ENCODE measurements at places on chromosomes 5 and 9.

- DNase-seq, result no peak
Measured at GRCh38 chr9:3971391-3972082, 328.3 kb downstream of the GLIS3 start.

GRCh38 chr5:171954721-171955120, 51.7 kb downstream of the FBXW11 start:
- no peak for DNase-seq

DNA sequence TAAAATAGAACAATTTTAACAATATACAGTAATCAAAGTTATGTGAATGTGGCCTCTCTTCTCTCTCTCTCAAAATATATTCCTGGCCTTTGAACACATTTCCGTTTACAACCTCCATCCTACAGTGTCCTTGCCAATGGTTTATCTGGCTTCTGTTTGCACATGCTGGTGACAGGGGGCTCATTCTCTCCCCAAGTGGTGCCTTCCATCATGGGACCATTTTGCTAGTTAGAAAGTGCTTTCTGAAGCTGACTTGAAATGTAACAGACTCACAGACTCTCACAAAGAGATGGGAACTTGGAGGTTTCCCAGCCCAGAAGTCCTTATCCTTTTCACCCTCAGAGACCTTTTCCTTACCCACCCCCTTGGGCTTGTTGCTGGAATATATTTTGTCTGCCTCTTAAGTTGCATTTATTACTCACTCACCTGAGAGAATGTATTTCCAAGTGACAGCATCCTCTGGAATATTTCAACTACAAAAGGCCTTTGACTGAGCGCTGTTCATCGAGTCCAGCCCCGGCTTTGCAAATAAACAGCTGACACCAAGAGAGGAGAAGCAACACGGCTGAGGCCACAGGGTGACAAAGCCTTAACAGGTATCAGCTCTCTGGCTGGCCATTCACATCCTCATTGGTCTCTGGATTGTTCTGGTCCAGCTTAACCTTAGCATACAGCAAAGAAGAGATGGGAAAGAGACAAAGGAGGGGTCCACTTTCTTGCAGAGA, 17.5 kb upstream of the ALDH1B1 start:
- DNase-seq, result no peak

GRCh38 chr5:171938358-171938757, 68.1 kb downstream of the FBXW11 start:
- no peak for DNase-seq

DNA sequence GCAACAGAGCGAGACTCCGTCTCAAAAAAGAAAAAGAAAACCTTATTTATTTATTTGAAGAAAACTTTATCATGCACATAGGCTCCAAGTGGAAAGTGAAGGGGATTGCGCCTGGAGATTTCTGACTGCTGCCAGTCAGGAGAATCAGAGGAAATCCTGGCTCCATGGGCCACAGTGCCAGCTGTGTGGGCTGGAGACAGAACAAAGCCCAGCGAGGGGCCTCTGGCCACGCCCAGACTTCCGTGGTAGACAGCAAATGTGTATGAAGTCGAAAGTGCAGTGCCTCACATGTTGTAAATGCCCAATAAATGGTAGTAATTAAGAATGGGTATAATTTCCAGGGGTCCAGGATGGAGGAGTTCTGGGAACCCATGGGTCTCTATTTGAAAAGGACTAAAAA, 75.8 kb upstream of the WWC1 start:
- peak; percentile 48 for DNase-seq

- DNase-seq, result no peak
Measured at GRCh38 chr9:27653246-27653645, 80.0 kb upstream of the C9orf72 start.

- DNase-seq, result no peak
Measured at GRCh38 chr5:148860599-148860998, 34.2 kb downstream of the ADRB2 start.

DNA sequence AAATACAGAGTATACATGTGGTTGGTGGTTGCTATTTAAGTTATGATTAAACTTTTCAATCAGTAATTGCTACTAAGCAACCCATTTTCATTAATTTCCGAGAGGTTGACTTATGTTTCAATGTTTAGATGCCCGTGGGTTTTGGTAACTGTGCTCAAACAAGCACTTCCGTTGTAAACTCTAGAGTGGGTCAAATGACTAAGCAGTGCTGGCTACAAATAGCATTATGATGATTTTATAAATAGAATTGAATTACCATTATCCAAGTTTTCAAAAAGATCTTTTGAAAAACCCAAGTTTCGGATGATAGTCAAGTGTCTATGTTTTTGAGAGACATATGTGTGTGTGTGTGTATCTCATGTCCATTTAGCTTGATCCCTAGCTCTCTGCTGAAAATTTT, 2369.4 kb upstream of the ACO1 start:
- DNase-seq, result no peak

GRCh38 chr5:89904442-89904841, 505.1 kb downstream of the CETN3 start:
- no peak for DNase-seq

- DNase-seq, result no peak
Measured at GRCh38 chr9:20207176-20207575, 415.1 kb downstream of the MLLT3 start.

DNA sequence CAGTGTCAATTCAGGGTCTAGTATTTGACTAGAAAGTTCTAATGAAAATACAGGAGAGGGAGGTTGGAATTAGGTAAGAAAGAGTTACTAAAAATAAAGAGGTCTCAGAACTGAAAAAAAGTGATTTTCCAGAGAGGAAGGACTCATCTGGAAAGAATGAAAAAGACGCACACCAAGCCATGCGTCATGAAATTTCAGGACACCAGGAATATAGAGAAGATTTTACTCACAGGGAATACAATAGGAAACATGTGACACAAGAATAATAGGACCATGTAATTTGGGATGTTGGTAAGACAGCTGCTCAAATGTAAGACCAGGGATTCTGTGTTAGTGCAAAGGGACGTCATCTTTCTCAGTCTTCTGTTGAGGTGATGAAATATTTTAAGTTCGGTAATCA, 224.7 kb downstream of the GDNF start:
- no peak for DNase-seq

- no peak for DNase-seq
Measured at GRCh38 chr5:160774666-160775315, 77.2 kb downstream of the ATP10B start.

- DNase-seq, result no peak
Measured at GRCh38 chr9:128335161-128335560, 5.2 kb upstream of the SLC27A4 start.

DNA sequence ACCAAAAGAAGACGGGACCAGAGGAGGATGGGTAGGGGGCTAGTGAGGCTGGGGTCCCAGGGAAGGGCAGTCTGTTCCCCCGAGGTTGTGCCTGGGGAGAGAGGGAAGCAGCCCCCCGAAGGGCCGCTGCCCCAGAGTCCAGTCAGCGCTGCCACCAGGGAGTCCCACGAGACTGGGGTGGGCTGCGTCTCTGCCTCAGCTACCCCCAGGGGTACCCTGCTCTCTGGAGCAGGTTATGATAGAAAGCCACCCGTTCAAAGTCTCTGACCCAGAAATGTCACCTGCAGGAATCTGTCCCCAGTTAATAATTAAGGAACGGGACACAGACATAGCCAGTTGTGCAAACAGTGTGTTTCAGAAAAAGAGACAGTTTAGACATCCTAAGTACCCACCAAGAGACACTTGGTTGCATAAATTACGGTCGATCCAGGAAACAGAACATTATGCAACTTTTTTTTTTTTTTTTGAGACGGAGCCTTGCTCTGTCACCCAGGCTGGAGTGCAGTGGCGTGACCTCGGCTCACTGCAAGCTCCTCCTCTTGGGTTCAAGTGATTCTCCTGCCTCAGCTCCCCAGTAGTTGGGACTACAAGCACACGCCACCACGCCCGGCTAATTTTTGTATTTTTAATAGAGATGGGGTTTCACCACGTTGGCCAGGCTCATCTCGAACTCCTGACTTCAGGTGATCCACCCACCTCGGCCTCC, 10.7 kb upstream of the AGPAT2 start:
- DNase-seq, result peak; percentile 53

DNA sequence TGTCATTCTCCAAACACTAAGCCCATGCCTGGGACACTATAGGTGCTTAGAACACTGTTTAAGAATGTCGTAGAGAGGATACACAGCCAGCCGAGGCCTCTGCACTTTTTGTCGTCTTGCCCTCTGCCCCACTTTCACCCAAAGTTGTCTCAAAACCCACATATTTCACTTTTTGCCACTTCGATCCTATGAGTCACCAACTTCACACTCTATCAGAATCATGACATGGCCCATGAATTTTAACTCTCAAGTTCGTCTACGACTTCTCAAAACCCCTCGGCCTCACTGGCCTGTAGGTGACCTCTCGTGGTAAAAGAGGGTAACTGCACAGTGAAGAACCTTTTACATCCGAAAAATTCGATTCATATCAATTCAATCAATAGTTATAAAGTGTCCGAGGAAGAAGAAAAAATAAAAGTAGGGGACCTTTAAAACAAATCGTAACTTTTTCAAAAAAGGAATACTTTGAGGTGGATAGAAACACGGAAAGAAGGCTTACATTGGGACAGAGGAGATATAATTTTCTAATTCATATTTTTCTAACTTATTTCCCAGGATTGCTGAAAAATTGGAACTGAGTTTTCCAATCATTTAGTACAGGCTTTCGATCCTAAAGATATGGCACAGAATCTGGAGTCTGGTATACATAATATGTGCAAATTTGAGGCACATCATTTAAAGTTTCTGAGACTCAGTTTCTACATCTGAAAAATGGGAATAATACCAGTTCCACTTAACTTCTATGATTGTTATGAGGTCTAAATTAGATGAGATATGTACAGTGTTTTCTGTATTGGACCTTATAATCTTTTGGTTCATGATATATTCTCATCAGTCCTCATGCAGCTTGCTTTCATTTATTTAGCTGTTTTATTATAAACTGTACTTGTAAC, 122.6 kb downstream of the APBA1 start:
- DNase-seq, result peak; percentile 36

GRCh38 chr9:84937180-84937579, 267.7 kb downstream of the NTRK2 start:
- no peak for DNase-seq

DNA sequence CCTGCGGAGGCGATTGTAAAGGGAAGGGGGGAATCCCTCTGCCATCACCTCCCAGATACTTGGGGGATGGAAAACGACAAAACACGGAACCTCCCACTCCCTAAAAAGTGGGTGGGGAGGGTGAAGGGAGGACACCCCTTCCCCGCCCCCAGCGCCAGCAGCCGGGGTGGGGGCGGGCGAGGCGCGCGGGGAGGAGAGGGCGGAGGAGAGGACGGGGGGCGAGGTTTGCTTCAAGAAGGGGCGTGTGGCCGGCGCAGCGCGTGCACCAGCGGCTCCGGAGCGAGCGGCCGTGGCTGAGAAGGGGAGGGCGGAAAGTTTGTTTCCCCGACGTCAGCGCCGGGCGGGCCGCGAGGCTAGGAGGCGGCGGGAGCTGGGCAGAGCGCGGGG, at the start of gene PRRX2:
Gene PRRX2 (plus strand): TSS at position 259 of the 387 bp plus-strand sequence. CDS start 221 bp downstream, outside the sequence.
- DNase-seq, result peak; percentile 85
